ENCODE measurements at places on chromosomes 4 and X.

- no peak overlapping the region for H3K4me3 ChIP-seq
- H3K36me3 ChIP-seq: no peaks in the 10 kb centered on the region
- DNase-seq: peak; percentile 27
- no peaks in the 10 kb centered on the region for H3K27me3 ChIP-seq
Measured at GRCh38 chrX:74049126-74049525, 254.9 kb upstream of the ZCCHC13 start.

DNA sequence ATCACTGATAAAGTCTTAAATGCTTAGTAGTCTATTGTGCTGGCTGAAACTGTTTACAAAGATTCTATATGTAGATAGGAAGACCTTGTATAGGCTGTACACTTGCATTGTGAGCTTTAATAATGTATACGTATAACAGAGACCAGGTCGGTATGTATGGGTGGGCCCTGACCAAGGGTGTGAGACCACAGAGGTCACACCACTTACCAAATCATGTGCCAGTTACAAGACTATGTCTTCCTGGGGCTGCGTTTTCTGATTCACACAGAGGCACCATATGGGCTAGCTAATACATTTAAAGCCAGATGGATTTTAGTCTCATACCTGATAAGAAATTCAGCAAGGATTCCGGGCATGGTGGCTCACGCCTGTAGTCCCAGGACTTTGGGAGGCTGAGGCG lies 8.8 kb downstream of the DIAPH2 start:
- H3K27ac ChIP-seq: no peak overlapping the region
- H3K4me3 ChIP-seq: no peak overlapping the region
- peak; percentile 43 for DNase-seq
- H3K36me3 ChIP-seq: no peaks in the 10 kb centered on the region

- H3K4me1 ChIP-seq: no peaks in the 10 kb centered on the region
- H3K4me3 ChIP-seq: no peak overlapping the region
- DNase-seq: no peak
- H3K27ac ChIP-seq: no peak overlapping the region
- H3K27me3 ChIP-seq: no peaks in the 10 kb centered on the region
- H3K36me3 ChIP-seq: no peaks in the 10 kb centered on the region
Measured at GRCh38 chrX:19303256-19303880, 40.4 kb upstream of the PDHA1 start.

DNA sequence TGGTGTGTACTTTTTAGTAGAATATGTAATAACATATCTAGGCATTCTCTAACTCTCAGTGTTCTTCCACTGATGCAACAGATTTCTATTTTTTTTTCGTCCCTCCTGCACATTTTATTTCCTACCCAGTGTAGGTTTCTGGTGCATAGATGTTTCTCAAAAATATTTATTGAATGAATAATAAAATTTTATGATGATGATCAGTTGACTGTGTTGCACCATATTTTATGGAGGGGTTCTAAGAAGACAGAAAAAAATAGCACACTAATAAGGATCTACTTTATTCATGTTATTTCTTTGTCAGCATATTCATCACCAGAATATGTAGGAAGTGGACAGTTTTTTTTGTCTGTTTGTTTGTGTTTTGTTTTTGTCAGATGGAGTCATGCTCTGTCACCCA lies 2529.3 kb downstream of the ARAP2 start:
- H3K36me3 ChIP-seq: no peaks in the 10 kb centered on the region
- no peak overlapping the region for H3K27ac ChIP-seq
- H3K4me3 ChIP-seq: no peak overlapping the region
- no peak for DNase-seq

- no peaks in the 10 kb centered on the region for H3K27me3 ChIP-seq
- H3K36me3 ChIP-seq: no peaks in the 10 kb centered on the region
- H3K27ac ChIP-seq: no peak overlapping the region
- peaks cover 9% of the 10 kb centered on the region for H3K4me1 ChIP-seq
- no peak overlapping the region for H3K4me3 ChIP-seq
- no peak for DNase-seq
Measured at GRCh38 chr4:55258152-55258865, 87.7 kb upstream of the SRD5A3 start.

- DNase-seq: no peak
- H3K4me3 ChIP-seq: no peak overlapping the region
- H3K36me3 ChIP-seq: no peaks in the 10 kb centered on the region
- H3K4me1 ChIP-seq: no peaks in the 10 kb centered on the region
- H3K27ac ChIP-seq: no peak overlapping the region
Measured at GRCh38 chrX:141405853-141406492, 163.7 kb upstream of the SPANXC start.
